ENCODE measurements at places on chromosomes 3 and 15.
A peak's percentile ranks its signal among the peaks of the same experiment; 100 is the strongest.

DNA sequence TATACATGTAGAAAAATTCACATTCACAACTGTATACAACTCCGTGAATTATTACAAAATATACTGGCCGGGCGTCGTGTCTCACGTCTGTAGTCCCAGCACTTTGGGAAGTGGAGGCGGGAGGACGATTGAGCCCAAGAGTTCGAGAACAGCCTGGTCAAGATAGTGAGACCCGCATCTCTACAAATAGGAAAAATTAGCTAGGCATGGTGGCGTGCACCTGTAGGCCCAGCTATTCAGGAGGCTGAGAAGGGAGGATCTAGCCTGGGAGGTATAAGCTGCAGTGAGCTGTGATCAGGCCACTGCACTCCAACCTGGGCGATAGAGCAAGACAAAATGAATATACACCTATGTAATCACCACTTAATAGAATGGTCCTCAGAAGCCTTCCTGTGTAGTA lies 1.3 kb downstream of the RAD51 start:
- DNase-seq = no peak

GRCh38 chr3:25748189-25748588 lies 35.1 kb downstream of the NGLY1 start:
- no peak for DNase-seq

DNA sequence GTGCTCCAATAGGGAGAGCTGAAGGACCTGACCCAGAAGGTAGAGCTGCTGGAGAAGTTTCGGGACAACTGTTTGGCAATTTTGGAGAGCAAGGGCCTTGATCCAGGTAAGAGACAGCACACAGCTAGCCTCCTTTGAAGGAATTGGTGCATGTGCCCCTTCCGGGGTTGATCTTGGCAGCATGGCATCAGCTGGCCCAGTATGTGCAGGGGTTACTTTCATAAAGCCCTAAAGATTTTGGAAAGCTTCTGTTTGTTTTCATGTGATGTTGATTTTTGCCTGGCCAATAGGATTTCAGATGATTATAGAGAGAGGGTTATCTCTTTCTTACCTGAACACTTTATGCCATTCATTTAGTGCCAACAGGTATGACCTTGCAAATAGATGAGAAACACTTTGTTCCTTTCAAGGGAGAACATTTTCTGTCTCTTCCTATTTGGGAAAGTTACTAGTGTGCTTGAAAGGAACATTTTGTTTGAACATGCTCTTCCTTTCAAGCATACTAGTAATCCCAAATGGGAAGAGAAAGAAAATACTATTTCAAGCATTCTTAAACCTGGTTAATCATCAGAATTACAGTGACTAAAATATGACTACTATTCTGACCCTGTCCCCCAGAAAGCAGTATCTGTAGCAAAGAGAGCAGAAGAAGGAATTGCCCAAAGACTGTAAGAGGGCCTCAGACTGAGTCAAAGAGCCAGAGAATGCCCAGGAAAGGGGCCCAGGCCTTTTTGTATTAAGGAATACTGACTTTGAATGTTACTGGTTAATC lies 7.5 kb downstream of the KNSTRN start:
- no peak for DNase-seq

- DNase-seq = no peak
Observed at GRCh38 chr3:45644063-45644790, 45.0 kb upstream of the SACM1L start.

DNA sequence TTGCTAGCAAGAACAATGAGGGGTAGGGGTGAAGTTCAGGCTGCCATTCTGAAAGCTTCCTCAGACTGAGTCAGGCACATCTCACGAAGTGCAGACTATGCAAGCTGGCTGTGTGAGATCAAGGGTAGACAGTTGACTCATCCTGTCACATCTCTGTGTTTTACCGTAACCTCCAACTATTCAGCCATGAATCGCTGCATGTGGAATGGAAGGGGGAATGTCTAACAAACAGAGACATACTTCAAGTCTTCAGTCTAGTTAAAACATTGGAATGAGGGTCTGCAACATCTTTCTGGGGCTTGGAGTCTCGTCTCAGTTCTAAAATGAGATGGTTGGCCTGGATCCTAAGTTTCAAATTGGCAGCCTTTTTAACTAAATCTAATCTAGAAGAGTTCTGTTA lies 25.9 kb downstream of the AGTR1 start:
- no peak for DNase-seq

DNA sequence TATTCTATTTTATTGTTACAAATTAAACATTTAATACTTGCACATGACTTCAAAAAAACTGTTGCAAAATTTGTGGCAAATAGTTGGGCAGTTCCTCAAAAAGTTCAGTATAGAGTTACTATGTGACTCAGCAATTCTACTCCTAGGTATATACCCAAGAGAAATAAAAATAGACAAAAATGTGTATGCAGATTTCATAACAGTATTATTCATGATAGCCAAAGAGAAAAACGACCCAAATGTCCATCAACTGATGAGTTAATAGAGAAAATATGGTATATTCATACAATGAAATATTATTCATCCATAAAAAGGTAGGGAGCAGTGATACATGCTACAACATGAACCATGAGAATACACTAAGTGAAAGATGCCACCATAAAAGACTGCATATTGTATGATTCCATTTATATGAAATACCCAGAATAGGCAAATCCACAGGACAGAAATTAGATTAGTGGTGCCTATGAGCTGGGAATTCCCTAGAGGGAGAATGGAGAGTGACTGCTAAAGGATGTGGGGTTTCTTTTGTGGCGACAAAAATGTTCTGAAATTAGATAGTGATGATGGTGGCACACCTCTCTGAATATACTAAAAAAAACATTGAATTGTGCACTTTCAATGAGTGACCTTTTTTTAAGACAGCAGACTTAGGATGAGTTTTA lies 31.6 kb upstream of the CLASP2 start:
- no peak for DNase-seq

- DNase-seq = no peak
Observed at GRCh38 chr3:172007065-172007370, 32.4 kb upstream of the FNDC3B start.

GRCh38 chr15:68042855-68043222 lies 11.3 kb upstream of the PIAS1 start:
- DNase-seq = no peak

DNA sequence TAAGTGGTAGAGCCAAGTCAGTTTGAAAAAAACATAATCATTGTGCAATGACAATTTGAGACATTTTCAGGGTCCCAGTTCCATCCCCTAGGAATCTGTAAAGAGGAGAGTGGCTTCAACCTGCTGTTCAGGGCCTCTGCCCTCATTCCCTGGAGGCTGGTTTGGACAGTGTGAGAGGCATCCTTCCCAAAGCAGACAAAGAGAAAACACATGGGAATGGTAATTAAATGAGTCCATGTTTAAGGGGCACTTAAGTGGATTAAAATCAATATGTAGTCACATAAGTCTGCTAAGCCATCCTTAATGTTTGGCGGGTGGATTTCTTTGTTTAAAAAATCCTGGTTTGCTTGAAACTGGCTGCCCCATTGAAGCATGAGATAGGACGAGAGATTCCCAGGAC lies 146.3 kb upstream of the CTDSPL start:
- no peak for DNase-seq

DNA sequence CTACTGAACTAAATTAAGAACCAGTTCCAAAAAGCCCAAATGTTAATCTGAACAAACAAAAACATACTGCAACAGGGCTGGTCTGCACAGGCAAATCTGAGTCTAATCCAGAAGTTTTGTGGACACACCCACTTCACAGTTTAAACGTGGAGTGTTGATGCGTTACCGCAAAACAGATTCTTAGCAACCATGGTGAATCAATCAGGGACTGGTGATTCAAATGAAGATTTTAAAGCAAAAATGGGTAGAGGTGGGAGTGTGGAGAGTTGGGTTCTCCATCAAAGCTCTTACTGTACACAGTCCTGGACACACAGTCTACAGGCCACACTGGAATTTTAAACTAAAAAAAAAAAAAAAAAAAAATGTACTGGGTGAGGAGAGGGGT lies 5.2 kb downstream of the ANXA2 start:
- DNase-seq = no peak

GRCh38 chr15:70271422-70272088 lies 173.8 kb upstream of the TLE3 start:
- DNase-seq = peak; percentile 11

GRCh38 chr15:85753791-85754452 lies 40.8 kb downstream of the KLHL25 start:
- DNase-seq = no peak

Data from DMS153 (cell line).